Lower lobe of right lung (tissue), 2 donors: ENCODE measurements at places on chromosomes 6 and 20. TPM values are rescaled to one million over a fixed set of nuclear protein-coding genes. Genes with fewer than 3 reads are reported as not detected.

DNA sequence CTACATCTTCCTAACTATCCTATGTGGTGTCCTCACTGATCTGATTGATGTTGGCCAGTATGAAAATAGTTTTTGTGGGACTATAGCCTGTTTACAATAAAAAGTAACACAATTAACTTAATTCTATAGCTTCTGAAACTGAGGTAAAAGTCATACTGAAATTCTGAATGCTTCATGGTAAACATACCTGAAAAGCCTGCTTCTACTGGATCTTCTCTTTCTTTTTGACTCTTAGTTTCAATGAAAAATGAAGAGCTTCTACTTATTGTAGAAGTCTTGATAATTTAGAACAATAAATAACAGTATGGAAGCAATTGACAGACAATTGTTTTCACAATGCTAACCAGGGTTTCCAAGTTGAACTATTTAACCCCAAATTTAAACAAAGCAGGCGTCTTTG is 383.9 kb upstream of the MMS22L start:
- no peak for DNase-seq

DNA sequence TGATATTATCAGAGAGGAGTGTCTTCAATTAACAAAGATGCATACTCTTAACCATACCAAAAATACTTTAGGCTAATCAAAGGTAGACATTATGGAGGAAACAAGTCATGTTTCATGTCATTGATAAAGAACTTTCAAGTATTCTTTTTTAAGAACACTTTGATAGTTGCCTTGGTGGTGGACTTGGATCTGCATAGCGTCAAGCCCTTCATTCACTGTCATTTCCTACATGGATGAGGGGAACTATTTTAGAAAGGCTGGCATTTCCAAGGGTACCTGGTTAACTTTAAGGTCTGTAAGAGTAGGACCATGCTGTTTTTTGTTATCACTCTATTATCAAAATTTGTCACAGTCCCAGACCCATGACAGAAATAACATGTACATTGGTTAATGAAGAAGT is 622.5 kb downstream of the PKHD1 start:
- DNase-seq = no peak

DNA sequence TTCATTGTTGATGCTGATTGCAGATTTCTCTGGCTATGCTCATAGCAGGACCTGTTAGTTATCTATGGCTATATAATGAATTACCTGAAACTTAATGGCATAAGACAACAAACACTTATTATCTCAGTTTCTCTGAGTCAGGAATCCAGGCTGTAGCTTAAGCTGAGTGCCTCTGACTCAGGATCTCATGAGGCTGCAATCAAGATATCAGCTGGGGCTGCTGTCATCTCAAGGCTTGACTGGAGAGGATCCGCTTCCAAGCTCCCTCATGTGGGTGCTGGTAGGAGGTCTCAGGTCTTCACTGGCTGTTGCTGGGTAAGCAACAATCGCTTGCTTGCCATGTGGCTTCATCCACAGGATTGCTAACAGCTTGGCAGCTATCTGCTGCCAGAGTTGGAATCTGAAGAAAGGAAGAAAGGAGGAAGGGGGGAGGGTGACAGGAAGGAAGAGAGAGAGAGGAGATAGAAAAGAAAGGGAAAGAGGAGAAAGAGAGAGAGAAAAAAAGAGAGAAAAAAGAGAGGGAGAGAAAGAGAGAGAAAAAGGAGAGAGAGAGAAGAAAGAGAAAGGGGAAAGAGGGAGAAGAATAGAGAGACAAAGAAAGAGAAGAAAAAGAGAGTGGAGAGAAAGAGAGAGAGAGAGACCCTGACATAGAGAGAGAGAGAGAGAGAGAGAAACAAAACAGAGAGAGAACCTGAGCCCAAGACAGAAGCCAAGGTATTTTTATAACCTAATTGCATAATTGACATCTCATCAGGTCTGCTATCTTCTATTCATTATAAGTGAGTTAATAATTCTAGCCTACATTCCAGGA is 579.0 kb upstream of the BTBD3 start:
- DNase-seq = no peak

The PAX1 gene
- not detected for total RNA-seq

The SNRNP48 gene
- 9.3 TPM for total RNA-seq

The BHLHE23 gene
- not detected for total RNA-seq

The FAM83B gene
- 0.12 TPM for total RNA-seq

The SMOC2 gene
- total RNA-seq = 12.6 TPM

The CCN6 gene
- total RNA-seq = not detected

The MAP1LC3A gene
- 51.6 TPM for total RNA-seq
